ENCODE measurements at places on chromosomes 3 and 15.

DNA sequence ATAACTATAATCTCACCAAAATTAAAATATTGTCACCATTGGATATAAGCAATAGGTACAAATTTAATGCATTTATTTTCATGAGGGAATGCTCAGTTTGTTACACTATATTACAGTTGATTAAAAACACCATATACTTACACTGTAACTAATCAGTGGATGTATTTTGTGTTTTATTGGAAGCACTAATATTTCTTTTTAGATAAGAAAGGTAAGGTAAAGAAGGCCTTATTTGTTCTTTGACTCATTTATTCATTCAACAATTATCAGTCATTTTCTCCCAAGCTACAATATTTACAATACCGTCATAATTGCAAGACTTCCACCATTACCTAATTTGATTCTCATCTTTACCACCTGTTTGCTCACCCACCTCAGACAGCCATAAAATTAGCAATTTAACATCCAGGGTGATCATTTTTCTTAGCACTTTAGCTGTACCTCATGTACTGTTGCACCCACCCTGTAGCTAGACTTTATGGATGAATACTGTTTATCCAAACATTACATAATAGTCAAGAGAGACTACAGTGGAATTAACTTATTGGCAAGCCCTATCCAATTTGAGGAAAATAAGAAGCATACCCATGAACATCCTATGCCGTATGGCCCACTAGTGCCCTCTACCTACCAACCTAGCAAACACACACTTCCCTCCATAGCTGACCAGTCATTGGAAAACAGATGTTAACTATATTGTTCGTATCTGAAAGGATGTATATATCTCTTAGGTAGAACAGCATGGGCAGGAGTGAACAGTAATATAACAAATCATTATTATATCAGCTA lies 229.6 kb downstream of the BBX start:
- no peak for DNase-seq

- DNase-seq, result no peak
Measured at GRCh38 chr3:108455212-108455705, 55.1 kb downstream of the MYH15 start.

GRCh38 chr15:63319065-63319464 lies 41.7 kb downstream of the APH1B start:
- DNase-seq, result no peak

GRCh38 chr3:71805199-71805598 lies 20.3 kb upstream of the PROK2 start:
- no peak for DNase-seq

GRCh38 chr3:169575381-169575780 lies 88.1 kb downstream of the MECOM start:
- DNase-seq, result no peak

DNA sequence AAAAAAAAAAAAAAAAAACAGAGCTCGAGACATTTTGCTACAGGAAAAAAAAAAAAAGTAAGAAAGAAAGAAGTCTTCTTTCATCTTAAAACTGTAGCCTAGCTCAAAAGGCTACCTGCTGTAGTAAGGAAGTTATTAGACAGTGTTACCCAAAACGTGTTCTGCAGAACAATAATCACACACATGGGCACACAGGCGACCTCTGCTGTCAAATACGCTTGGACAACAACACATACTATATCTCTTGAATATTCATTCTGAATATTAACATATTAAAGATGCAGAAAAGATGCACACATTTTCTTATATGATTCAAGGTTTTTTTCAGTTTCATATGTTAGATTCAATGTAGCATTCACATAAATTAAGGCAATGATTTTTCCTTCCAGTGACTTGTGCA lies 215.8 kb downstream of the ROBO1 start:
- no peak for DNase-seq

DNA sequence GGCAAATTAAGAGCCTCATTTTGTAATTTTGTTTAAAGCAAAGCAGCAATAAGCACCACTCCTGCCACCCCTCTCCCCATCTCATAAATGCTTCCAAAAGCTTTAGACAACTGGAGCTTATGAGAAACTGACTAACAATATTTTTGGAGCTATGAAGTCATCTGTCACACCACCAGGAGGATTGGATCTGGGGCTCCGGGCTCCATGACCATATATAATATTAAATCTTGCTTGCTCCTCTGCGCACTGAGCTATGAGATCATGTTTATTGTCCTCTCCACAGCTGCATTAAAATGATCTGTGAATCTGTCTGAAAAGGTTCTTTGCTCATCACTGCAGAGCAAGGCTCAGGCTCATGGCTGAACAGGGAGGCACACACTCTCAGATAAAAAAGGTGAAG lies 323.7 kb downstream of the ZNF621 start:
- no peak for DNase-seq

GRCh38 chr15:34721802-34722438 lies 32.9 kb downstream of the GJD2 start:
- DNase-seq, result no peak

GRCh38 chr3:14514323-14514720 lies 25.8 kb downstream of the GRIP2 start:
- no peak for DNase-seq

GRCh38 chr3:150748684-150749047 lies 14.3 kb downstream of the SIAH2 start:
- DNase-seq, result no peak
